ENCODE measurements at places on chromosomes 4 and X. TPM values are rescaled to one million over a fixed set of nuclear protein-coding genes. Genes with fewer than 3 reads are reported as not detected.

The FABP2 gene
- total RNA-seq: not detected

The CDKL5 gene
- 21.9 TPM for total RNA-seq

The ZMYM3 gene
- total RNA-seq: 26.0 TPM

The IRAK1 gene
- 62.3 TPM for total RNA-seq

The VGLL1 gene
- total RNA-seq: not detected

The EVC gene
- total RNA-seq: 58.2 TPM

The HMGN5 gene
- 8.3 TPM for total RNA-seq

The FREM3 gene
- 0.18 TPM for total RNA-seq

The EDA2R gene
- 5.9 TPM for total RNA-seq

The TLR7 gene
- total RNA-seq: 0.91 TPM

The CLIC2 gene
- 17.0 TPM for total RNA-seq

The GPR119 gene
- not detected for total RNA-seq

The MAGEB17 gene
- not detected for total RNA-seq

The PASD1 gene
- total RNA-seq: not detected

The JADE1 gene
- 32.2 TPM for total RNA-seq

The FOXR2 gene
- not detected for total RNA-seq

The DCAF8L2 gene
- not detected for total RNA-seq

All from aorta (tissue), 5 donors.